ENCODE measurements at places on chromosomes 11 and 22.

GRCh38 chr11:84390441-84391078, 1104.4 kb upstream of the CCDC90B start:
- no peak for DNase-seq

GRCh38 chr11:19713196-19714021, 772 bp downstream of the NAV2 start:
- DNase-seq: no peak

DNA sequence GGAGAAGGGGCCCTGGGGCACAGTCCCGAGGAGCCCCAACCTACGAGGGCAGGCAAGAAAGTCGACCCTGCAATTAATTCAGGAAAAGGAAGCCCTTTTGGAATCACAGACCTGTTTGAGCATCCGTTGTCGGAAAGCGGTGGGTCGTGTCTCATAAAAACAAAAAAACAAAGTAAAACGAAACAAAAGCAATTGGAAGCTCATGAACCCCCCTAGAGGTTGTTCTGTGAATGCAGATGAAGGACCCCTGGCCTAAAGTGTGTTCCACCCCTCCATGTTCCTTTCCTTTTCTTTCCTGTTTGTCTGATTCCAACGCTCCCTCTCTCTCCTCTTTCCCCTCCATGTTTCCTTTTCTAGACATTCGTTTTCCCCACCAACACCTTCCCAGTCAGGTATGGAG, 203.7 kb downstream of the GRIK4 start:
- DNase-seq: no peak

DNA sequence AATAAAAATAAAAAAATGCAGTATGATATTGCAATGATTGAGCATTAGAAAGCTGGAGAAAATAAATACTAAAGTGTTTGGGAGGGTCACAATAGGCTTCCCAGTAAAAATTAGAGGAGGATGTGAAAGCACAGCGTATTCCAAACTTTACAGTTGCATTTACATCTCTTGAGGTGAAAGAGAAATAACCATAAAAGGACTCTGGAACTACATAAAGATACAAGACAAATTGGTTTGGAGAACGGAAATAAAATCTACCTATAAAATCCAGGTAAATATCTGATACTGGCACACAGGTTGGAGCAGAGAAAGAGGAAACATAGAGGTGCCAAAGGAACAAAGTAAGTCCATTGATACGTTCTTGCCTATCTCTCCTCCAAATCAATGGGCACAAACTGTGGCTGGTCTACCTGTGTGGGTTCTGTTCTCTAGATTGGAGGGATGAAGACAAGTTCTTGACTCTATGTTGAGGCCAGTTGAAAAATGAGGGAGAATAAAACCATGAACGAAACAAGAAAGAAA, at the start of gene MS4A12:
MS4A12 (plus strand) TSS at position 291 of the 522 bp plus-strand sequence. CDS start 4,541 bp downstream, outside the sequence.
- DNase-seq: no peak

DNA sequence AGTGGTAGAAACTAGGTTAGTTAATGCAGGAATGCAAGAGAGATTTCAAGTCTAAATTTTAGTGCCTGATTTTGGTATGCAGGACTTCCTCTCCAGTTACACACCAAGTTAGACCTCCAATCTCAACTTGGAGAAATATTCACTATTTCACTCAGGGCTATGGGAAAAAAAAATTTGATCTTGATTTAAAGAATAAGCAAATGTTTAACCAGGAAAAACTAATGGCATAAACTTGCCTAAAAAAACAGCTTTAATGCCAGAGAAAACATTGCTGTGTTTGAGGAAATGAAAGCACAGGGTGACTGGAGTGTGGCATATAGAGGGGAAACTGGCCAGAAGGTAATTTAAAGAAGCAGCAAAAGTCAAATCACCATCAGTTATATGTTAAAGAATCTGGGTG, 575.4 kb upstream of the LRRC4C start:
- DNase-seq: no peak

- DNase-seq: no peak
Observed at GRCh38 chr11:35031867-35032266, 107.1 kb upstream of the CD44 start.

DNA sequence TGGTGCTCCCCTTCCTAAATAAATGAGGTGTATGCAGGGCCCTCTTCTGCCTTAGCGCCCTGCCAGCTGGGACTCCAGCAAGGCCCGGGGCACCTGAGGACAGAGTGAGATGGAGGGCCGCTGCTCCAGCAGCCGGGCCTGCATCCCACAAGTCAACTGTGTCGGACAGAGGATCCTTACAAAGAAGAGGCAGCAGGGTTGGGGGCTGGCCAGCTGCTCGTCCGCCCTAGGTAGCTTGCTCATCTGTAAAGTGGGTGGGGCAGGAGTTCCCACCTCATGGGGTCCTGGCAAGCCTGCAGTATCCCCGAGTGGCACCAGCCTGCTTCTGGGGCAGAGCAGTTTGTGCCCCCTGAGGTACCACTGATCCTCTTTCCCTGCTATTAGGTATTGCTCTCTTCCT, 7.6 kb downstream of the TMEM121B start:
- DNase-seq: no peak

DNA sequence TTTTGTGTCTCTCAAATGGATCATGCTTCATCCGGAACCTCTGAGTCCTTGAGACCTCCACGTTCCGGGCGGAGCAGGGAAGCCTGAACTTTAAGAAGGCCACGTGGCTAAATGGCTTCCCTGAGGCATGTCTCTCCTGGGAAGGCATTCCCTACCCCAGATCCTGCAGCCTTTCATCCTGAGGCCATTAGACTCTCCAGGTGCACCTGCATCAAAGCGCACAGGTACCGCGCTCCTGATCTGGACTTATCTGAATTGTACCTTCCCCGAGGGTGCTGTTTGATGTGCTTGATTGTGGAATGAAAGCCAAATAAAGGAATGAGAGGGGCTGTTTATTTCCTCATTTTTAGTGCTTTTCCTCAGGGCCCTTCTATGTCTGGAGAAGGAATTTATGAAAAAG, 22.5 kb downstream of the C22orf31 start:
- no peak for DNase-seq

DNA sequence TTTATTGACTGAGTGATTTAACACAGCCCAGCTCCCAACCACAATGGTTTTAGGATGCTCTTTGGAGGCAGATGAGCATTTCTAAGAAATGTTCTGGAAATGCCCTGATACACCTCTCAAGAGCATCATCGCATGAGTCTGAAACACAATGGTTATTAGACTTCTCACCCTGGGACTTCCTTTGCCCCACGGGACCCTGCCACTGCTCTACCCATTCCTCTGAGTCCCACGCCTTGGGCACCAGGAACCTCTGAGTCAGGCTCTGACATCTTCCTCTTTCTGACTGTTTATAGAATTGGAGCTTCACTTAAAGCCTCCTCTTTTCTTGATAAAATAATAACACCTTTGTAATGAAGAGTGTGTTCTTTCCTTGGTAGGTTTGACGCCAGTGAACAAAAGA, 85.6 kb upstream of the PARVA start:
- DNase-seq: no peak

- DNase-seq: peak; percentile 69
Observed at GRCh38 chr11:74749127-74749964, 697 bp downstream of the RNF169 start.

GRCh38 chr22:30381264-30381663, 5.9 kb downstream of the RNF215 start:
- DNase-seq: no peak

DNA sequence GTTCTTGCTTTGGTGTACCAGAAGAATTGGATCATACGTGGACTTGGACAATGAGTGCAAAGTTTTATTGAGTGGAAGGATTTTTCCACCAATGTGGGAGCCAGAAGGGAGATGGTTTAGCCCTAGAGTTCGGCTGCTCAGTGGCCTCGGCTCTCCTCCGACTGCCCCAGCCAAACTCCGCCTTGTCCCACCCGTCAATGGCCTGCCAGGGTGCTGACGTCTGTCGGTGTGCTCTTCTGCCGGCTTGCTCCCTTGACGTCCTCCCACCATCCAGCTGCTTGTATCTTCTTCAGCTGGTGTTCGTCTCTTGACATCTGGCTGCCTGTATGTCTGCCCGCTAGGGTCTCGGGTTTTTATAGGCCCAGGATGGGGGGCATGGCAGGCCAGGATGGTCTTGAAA, 154.8 kb downstream of the APOL5 start:
- no peak for DNase-seq

DNA sequence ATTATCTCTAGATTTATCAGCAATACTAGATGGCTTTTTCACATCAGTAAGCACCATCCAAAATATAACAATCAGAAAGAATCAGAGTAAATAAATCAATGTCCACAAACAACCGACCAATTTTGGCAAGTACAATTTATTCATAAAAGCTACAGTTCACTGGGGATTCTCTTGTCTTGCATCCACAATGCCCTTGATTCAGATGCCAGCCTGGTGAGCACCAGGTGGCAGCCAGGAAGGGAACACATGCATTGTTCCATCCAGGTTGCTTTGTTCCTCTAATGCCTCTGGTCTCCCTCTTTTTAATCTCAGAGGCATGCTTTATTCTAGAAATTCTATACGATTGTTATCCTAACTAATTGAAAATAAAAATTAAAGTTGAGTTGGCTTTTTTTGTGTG, 242.1 kb upstream of the KIRREL3 start:
- no peak for DNase-seq

GRCh38 chr11:123063826-123064657, 2.1 kb upstream of the HSPA8 start:
- DNase-seq: no peak

GRCh38 chr11:42727879-42728278, 583.9 kb upstream of the API5 start:
- DNase-seq: no peak

- no peak for DNase-seq
Observed at GRCh38 chr11:110367571-110367970, 62.2 kb upstream of the FDX1 start.

GRCh38 chr11:109371444-109372176, 50.4 kb upstream of the C11orf87 start:
- DNase-seq: no peak

DNA sequence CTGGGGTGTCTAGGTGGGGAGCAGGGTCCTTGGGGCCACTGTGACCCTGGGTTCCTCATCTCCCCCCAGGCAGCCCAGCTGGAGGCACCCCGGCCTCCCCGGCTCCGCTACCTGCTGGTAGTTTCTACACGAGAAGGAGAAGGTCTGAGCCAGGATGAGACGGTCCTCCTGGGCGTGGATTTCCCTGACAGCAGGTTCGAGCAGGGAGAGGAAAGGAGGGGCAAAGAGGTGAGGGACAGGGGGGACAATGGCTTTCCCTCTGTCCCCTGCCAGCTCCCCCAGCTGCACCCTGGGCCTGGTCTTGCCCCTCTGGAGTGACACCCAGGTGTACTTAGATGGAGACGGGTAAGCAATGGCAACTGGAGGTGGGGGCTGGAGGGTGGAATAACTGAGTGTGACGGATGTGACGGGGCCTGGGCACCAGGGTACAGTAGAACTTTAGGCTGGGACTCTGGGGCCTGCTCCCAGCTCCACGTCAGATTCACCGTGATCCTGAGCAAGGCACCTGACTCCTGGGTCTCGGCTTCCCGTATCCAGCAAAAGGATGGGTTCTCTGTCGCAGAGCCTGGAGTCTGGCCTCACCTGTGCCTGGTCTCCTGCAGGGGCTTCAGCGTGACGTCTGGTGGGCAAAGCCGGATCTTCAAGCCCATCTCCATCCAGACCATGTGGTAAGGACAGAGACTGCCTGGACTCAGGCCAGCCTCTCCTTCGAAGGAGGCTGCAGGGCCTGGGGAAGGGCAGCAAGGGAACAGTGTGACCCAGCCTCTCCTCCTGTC, 3.6 kb downstream of the SSH3 start:
- peak; percentile 46 for DNase-seq

- DNase-seq: no peak
Observed at GRCh38 chr11:45225277-45225676, 60.9 kb downstream of the SYT13 start.

DNA sequence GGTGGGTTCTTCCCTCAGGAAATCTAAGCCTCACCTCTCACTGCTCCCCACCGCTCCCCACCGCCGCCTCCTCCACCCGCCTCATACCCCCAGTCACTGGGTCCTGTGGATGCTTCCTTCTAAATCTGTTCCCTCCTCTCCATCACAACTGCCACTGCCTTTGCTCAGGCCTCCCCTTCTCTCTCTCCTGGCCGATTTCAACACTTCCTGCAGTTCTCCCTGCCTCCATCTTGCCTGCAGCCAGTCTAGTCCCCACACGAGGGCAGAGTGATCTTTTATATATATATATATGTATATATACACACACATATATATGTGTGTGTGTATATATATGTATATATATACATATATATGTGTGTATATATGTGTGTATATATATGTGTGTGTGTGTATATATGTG, 27.8 kb downstream of the CREB3L1 start:
- DNase-seq: no peak

DNA sequence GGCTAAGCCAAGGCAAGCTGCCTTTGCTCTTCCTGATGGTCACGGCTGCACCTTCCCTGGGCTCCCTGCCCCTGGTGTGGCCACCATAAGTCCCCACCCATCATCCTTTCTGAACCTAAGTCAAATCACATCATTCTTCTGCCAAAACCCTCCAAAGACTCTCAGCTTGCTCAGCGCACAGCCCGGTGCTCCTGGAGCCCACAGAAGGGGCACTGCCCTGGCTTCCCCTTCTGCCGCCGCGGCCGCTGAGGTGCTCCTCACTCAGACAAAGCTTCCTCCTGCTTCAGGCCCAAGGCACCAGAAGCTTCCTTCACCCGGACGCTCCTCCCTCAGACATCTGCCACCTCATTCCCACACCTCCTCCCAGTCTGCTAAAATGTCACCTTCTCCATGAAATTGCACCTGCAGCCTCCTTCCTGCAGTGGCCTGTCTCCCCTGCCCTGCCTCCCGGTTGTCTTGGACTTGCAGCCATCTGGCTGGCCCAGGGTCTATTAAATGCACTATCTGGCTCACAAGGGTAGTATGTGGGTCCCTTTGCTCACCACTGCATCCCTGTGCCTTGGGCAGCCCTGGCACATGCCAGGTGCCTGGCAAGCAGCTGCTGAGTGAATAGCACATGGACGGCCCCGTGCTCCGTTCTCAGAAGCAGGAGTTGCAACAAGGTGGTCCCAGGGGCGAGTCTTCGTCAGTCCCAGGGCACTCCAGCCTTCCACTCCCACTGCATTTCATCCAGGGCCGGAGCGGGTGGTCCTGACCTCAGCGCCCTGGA, 108.2 kb downstream of the WNT7B start:
- DNase-seq: no peak

- no peak for DNase-seq
Observed at GRCh38 chr11:35875466-35875865, 68.4 kb upstream of the LDLRAD3 start.

DNA sequence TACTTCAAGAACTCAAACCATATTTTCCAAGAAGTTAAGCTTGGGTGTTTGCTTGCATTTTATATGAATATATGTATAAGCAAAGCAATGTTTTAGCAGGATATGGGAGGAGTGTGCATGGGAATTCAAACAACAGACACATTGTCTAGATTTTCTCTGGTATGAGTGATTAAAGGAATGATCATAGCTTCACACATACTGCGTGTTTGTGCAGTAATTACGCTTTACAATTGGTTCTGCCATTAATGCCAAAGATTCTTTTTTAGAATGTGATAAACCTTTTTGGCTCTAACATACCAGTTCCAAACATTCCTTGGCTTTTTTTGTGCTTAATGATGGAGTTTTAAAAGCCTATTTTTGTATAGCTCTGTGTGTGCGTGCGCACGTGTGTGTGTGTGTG, 54.0 kb downstream of the CCDC34 start:
- no peak for DNase-seq
